SK-N-DZ (cell line): ENCODE measurements at places on chromosomes 7 and 10.

GRCh38 chr7:73888959-73889358 lies 28.0 kb downstream of the TMEM270 start:
- DNase-seq = no peak

DNA sequence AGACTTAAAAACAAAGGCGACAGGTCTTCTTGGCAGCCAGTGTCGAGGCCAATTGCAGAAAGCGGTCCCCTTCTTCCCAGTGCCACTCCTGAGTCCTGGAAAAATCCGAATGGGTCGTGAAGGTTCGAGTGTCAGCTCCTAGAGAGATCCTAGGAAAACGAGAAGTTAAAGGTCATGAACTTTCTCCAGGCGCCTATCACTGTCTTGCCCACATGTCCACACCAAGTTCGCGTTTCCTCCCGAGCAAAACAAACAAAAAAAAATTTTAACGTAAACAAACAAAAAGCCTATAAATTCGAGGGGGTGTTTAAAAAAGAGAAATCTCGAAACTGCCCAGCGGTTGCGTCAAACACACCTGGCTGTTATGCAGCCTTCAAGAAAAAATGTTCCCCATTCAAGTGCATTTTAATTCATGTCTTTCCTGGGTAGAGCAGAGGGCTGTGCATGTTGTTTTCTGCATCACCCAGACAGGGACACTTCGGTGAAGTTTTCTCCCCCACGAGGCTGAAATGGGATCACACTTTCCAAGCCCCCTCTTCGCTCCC lies 1.5 kb downstream of the ARHGAP21 start:
- no peak for DNase-seq

DNA sequence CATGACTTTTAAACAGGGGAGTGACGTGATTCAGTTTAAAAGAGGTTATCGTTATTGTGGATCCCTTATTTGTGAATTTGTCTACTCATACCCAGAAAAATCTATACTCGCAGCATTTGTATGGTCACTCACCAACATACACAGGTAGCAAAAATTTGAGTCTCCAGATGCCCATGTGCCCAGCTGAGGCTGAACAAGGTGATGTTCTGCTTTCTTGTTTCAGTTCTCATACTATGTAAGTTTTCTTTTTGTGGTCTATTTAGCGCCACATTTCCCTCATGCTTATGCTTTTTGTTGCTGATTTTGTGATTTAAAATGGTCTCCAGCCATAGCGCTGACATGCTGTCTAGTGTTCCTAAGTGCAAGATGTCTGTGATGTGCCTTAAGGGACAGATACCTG lies 312.9 kb upstream of the SEMA3A start:
- DNase-seq = no peak

DNA sequence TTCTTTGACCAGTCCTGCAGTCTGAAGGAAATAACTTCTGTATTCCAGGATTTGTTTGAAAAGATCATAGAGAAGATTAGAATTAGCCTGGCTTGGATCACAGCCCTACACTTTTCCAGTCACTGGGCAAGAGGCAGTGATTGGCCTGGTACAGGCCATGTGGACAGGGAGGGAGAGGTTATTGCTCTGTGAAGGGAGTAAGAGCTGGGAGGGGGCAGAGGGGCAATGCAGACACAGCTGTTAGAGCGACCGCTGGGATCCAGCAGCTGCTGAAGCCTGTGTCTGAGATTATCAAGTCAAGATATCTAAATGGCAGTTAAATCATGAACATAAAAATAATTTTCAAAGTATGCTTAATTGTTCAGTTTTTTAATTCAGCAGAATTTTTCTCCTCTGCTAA lies 257.3 kb downstream of the SDK1 start:
- peak; percentile 88 for DNase-seq

DNA sequence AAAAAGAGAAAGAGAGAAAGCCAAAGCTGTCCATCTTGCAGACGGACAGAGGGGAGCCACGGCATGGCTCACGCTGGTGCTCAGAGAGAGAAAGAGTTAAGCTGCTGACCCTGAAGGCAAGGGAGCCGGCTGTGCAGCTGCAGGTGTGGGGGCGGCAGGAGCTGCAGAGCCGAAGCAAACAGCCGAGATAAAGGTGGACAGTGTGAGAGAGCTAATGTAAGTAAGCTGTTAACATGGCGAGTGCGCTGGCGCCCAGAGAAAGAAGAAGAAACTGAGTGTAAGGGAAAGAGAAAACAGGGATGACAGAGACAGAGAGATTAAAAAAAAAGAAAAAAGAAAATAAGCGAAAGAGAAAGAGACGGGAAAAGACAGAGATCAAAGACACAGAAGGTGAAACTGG lies 18.2 kb downstream of the COL17A1 start:
- peak; percentile 24 for DNase-seq

DNA sequence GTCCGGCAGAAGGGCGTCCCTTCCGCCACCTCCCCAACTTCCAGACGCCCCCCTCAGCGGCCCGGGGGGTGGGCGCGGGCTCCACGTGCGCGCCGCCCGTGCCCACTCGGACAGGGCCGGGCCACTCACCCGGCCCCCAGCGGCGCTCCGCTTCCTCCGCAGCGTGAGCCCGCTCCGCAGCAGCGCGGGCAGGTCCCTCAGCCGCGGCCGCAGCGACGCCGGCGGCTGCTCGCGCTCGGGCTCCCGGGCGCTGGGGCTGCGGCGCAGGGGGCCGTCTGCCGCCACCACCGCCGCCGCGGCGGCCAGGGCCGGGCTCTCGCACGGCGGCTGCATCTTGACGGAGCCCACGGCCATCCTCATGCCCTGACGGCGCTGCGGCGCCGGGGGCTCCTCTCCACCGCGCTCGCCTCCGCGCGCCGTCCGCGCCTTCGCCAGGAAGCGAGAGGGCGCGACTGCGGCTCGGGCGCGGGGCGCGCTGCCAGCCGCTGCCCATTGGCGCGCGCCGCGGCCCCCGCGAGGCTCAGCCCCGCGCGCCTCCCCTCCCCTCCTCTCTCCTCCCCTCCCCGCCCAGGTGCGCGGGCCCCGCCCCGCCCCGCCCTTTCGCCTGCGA lies at the start of gene RAPGEF5:
RAPGEF5 (minus strand) TSS at position 454 of the 610 bp plus-strand sequence; CDS start at position 360, 94 bp downstream.
- no peak for DNase-seq

DNA sequence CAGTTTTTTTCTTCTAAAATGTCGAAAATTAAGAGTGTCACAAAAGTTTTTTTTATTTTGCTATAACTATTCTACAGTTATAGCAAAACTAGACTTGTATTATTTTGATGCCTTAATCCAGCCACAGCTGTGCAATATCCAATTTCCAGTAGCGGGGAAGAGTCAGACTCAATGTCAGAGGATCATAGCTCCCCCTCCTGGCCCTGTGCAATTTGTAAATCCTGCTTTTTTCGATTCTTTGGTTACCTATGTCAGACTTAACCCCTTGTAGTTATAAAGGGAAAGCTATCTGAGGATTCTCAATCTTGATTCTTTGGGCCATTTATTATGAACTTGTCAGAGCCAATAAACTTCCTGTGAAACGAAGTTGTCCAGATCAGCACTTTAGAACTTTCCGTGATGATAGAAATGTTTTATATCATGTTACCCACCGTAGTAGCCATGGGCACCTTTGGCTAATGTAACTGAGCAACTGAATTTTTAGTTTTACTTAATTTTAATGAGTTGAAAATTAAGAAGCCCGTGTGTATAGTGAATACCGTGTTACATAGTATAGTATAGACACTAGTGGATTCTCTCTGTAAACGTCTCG lies 87.7 kb upstream of the PRKCQ start:
- DNase-seq = peak; percentile 25

DNA sequence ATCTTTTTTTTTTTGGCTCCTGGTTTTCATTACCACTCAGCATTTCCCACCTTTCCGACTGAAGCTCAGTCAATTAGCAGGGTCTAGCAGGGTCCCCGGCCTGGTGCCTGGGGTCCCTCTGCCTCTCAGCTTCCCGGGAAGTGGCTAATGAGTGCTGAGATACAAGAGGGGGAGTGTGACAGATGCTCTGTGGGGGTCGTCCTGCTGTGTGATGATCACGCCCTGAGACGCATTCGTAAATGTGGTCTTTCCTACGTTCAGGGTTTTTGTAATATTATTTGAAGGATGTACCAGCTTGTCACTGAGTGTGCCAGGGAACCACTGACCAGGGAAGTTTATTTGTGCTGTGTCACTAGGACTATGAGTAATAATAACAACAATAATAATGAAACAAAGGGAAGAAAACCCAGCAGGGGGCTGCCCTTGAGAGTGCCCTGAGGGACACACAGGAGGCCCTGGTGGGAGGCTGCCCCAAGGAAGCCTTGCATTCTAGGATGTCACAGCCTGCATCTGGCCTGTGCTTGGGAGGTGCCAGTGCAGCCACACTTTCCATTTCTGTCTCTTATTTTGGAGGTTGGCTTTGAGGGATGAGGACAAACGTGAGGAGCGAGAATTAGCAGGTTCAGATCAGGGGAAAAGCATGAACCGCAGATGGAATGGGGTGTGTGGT lies 337.8 kb downstream of the ADARB2 start:
- no peak for DNase-seq

DNA sequence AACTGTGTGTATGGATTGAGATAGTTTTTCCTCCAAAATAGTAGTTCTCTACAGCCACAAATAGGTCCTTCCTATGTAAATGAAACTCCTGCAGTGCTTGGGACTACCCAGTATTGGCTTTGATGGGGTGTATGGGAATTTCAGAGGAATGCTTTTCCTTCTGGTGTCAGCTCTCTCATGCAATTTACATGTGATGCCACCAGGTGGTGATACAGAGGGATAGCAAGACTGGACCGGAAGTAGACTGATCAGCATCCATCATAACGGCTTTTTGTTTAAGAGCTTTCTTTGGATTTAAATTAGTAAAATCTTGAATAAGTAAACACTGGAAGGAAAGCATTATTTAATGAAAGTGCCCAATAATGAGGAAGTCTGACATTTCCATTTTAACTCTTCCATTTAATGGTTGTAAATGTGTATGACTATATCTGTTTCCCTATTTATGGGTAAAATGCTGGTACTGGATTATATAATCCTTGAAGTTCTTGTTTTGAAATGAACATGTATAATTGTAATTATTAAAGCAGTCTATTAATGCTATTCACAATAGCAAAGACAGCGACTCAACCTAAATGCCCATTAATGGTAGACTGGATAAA lies 22.7 kb downstream of the DYNC1I1 start:
- DNase-seq = peak; percentile 16

GRCh38 chr10:61974601-61975390 lies 73.3 kb downstream of the ARID5B start:
- peak; percentile 32 for DNase-seq

DNA sequence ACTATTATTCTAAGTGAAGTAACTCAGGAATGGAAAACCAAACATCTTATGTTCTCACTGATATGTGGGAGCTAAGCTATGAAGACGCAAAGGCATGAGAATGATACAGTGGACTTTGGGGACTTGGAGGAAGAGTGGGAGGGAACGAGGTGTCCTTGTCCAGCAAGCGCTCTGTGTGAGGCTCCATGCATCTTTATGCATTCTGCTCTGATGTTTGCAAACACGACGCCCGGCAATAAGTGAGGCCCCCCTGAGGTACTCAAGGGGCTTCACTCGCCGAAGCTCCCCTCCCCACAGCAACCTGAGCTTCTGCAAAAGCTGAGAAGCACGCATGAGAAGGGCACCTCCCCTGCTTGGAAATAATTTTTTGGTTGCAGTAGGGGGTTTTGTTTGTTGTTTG lies 103.3 kb downstream of the LHPP start:
- DNase-seq = no peak
